NCI-H69 (cell line): ENCODE measurements at places on chromosomes 3 and 15.

- DNase-seq: no peak
Measured at GRCh38 chr3:40923143-40923542, 276.2 kb upstream of the CTNNB1 start.

DNA sequence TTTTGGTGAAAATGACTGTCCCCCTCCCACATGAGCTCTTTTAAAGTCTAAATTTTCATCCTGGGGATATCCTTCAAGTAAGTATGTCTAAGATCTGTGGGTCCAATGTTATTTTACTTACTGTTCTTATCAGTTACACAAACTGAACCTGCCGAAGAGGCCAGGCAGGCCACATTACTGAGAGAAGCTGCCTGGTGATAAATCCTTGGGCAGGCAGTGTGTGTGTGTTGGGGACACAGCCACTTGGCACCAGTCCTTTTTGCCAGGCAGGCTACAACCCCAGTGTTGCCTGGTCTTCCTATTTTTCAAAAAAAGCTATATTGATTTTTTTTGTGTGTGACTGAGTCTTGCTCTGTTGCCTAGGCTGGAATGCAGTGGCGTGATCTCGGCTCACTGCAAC, 50.6 kb upstream of the RASA2 start:
- DNase-seq: no peak

- no peak for DNase-seq
Measured at GRCh38 chr15:56964182-56964581, 45.7 kb downstream of the TCF12 start.

DNA sequence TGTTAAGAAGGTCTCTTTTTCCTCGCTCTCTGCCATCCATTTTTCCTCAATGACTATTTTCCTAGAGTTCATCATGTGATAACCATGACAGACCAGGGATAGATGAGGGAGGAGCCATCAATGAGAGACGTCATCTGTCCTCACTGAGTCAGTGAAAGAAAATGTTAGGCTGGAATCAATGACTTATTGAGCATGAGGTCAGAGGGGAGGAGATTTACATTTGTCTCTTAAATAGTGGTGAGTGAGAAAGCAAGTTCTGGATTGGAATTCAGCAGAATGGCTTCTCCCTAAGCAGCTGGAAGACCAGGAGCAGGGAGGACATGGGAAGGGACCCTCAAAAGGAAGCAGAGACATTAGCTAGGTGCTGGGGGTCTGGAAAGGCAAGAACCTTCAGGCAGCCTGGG, 28.2 kb upstream of the USP3 start:
- DNase-seq: peak; percentile 61

GRCh38 chr3:112654492-112654891, 13.5 kb upstream of the CCDC80 start:
- no peak for DNase-seq

GRCh38 chr3:81433675-81434074, 327.8 kb downstream of the GBE1 start:
- DNase-seq: no peak

GRCh38 chr15:27787931-27788330, 311.2 kb downstream of the OCA2 start:
- peak; percentile 15 for DNase-seq

- no peak for DNase-seq
Measured at GRCh38 chr3:30962493-30962892, 68.0 kb upstream of the GADL1 start.

DNA sequence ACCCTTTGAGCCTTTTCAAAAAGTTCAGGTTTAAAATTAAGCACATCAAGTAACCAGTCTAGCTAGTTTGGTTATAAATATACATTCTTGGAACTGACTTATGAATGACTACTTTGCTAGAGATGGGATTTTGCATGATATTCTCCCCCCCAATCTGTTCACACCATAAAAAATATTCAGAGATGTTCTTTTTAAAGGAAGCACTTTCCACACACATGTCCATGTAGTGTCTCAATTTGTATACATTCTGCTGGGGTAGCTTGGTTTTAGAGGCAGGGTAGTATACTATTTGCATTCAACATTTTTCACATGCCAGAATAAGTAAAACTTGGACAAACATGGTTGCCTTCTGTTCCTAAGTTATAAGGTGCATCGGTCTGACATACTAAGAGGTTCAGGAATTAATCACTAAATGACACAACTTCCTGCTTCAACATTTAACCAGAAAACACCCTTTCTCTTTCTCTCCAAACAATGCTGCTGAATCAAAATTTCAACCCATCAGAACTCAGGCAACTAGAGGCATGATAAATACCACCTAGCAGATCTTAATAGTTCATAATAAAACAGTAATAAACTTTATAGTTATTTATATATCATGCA, 57.0 kb downstream of the SUMF1 start:
- no peak for DNase-seq
